RCC 7860 (cell line): ENCODE measurements at places on chromosomes 11 and 22.

DNA sequence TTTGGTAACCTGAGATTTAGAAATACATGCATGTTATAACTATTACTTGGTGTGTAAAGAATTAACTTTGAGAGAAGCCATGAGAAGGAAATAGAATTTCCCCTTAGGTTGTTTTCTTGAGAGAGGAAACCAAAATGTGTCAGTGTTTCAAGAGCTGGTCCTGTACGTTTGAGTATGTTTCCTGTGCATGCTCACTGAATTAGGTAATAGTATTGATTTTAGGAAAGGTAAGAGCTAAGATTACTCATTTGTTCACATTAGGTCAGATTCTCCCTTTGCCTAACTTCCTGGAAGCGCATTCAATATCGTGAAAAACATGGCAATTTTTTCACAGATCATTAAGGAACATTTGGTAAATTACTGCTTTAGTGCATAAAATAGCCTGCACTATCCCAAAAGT lies 49.3 kb upstream of the RDX start:
- no peak for DNase-seq

DNA sequence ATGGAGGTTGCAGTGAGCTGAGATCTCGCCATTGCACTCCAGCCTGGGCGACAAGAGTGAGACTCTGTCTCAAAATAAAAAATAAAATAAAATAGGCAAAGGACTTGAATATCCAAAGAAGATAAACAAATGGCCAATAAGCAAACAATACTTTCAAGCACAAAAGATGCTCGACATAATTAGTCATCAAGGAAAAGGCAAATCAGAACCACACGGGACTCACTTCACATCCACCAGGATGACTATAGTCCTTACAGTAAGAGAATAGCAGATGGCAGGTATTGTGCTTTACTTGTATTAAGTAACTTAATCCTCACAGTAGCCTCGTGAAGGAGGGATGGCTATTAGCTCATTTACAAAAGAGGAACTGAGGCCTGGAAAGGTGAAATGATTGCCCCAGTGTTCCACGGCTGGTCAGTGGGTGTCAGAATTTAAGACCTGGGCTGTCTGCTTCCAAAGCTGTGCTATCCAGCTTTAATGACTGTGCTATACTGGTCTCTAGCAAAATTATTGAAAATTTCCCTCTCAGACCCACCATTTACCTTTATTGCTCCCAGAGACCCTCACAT lies 40.2 kb upstream of the RBFOX2 start:
- no peak for DNase-seq

GRCh38 chr22:41900652-41901312 lies 14.1 kb downstream of the SHISA8 start:
- DNase-seq = no peak

DNA sequence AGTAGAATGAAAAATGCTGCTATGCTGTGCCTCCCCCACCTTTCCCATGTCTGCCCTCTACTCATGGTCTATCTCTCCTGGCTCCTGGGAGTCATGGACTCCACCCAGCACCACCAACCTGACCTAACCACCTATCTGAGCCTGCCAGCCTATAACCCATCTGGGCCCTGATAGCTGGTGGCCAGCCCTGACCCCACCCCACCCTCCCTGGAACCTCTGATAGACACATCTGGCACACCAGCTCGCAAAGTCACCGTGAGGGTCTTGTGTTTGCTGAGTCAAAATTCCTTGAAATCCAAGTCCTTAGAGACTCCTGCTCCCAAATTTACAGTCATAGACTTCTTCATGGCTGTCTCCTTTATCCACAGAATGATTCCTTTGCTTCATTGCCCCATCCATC lies 14.9 kb upstream of the HBE1 start:
- DNase-seq = no peak

- no peak for DNase-seq
These were observed 117.6 kb downstream of the FAT3 start for GRCh38 chr11:92342034-92342720.

GRCh38 chr11:3052567-3052966 lies 4.7 kb downstream of the CARS1 start:
- no peak for DNase-seq

- no peak for DNase-seq
These were observed 3.0 kb upstream of the RIN1 start for GRCh38 chr11:66339162-66339675.

DNA sequence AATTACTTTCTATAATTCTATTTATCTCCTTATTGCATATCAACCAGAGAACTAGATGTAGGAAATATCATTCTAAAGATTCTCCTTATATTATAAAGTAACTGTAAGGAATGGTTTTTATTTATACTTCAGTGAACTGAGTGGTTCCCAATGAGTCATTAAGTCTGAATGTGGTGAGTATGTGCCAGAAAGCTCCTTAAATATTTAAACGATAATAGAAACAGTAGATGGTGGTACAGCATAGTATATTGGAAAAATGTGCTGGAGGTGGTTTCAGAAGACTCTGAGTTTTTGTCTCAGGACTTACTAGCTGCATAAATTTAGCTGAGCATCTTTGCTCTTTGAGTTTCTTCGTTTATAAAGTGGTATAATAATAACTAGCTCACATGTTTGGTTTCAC lies 653.5 kb downstream of the FAM181B start:
- DNase-seq = no peak

- DNase-seq = no peak
These were observed 91.0 kb downstream of the SERGEF start for GRCh38 chr11:17921659-17922415.

GRCh38 chr22:29030016-29030617 lies 31.5 kb downstream of the C22orf31 start:
- peak; percentile 25 for DNase-seq

GRCh38 chr11:36899800-36900199 lies 301.8 kb upstream of the RAG2 start:
- DNase-seq = no peak

- DNase-seq = no peak
These were observed 40.3 kb upstream of the OR5D13 start for GRCh38 chr11:55732936-55733335.

DNA sequence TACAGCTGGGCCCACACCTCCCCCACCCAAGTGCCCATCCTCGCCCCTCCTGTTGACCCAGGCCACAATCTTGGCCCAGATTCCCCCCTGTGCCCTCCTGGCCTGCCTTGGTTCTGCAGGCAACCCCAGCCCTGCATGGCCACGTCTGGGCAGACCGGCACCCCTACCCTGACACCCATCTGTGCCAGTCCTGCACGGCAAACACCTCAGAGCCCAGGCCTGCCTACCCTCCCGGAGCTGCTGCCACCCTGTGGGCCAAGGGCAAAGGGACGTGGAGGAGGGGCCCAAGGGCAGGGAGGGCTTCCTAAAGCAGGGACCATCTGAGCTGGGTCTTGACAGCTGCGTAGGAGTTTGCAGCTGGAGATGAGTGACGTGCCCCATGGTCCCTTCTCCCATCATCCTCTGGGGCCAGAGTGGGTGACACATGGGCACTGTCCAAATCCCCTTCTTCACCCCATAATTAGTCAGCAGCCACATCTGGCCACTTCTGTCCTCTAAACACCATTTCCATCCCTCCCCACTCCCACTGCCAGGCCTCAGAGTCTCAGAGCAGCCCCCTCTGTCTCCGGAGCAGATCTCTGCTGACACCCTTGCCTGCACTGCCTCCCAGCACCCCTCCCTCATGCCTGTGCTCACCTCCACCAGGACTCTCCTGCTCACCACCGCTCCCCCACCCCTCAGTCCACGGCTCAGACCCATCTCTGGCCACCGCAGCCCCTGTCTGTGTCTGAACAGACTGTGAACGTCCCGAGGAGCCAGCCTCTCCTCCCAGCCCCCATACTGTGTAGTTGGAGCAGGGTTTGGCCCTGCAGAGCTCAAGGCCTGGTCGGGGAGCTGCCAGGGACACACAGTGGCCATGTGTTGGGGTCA lies 35.6 kb upstream of the PPARA start:
- no peak for DNase-seq

DNA sequence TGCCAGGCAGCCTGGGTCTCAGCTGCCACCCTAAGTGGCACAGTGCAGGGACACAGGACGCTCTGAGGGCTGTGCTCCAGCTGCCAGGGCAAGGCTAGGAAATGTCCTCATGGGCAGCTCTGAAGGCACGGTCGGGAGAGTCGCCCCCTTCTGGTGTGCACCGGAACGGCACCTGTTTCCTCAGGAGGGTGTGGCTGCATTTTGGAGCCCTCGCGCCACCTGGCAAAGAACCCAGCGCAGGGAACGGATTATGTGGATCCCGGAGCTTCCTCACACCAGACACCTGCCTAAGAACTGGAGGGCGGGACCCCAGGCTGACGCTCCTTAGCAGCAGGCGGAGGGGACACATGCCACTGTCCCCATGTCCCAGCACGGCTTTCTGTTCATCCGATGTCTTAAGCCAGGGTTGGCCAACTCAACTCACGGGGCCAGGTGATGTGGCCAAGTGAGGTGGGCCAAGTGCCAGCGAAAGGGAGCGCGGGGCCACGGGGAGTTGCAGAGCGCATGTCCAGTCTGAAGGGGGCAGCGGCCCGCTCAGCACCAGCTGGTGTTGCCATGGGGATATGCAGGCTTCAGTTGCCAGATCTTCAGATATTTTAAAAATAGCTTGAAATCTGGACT lies 5.1 kb upstream of the SLC22A8 start:
- no peak for DNase-seq

DNA sequence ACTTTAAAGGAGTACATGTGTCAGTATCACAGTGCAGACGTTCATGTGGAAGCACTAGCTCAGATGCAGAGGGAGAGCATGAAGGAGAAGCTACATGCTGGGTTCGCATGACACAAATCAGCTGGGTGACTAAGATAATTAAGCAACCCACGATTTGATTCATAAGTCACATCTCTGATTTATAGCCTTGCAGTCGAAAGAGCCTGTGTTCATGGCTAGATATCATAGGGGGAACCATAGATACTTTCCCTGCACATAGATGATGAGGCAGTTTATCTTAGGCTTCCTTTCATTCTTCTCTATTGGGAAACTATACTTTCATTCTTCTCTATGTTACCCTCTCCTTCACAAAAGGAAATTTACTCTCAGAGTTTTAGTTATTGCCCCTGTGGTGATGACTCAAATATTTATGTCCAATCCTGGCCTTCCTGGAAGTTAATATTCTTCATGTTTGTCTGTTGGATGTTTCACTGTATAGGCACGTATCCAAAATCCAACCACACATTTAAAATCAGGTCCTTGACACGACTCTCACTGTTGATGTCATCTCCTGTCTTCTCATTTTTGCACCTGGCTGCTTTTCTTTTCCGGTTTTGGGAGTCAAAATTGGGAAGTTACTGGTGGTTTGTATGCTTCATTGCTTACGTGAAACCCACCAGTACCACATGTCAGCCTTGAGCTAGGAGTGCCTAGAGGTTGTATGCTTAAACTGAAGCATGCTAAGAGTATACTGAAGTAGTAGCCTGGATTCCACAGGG lies 56.3 kb upstream of the SLC5A12 start:
- peak; percentile 10 for DNase-seq

DNA sequence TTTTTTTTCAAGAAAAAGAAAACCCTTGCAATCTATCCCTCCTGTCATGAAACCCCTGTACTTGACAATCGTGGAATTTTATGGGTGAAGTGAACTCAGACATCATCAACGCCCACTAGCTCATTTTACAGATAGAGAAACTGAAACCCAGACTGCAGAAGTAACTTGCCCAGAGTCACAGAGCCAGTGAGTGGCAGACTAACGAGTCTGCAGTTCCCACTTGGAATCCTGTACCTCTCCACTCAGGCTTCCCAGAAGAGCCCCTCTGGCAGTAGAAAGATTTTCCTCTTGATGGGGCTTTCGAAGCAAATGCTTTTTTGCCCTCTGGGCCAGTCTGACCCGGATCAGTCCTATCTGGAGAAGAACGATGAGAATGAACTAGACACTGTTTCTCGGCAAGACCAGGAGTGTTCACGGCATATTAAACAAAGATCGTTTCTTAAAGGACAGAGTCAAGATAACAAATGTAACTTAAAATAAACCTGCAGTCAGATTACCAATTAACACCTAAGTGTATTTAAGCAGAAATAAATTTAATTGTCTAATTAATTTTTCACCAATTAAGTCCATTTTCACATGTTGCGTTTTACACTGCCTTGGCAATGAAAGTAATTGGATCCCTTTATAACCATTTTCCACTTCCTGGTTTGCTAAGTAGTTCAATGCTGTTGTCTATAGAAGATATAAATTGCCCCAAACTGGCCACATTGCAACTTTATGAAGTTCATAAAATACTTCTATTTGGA lies 61.3 kb upstream of the CREB3L1 start:
- no peak for DNase-seq

- DNase-seq = no peak
These were observed 137.6 kb upstream of the SEZ6L start for GRCh38 chr22:26031641-26032040.

GRCh38 chr22:41169157-41169556 lies 36.0 kb upstream of the L3MBTL2 start:
- DNase-seq = no peak

- DNase-seq = peak; percentile 40
These were observed 41.0 kb downstream of the TRAF6 start for GRCh38 chr11:36469063-36469462.

GRCh38 chr11:17721242-17721999 lies 2.0 kb downstream of the MYOD1 start:
- no peak for DNase-seq
